ENCODE measurements at places on chromosomes 16 and 17.

DNA sequence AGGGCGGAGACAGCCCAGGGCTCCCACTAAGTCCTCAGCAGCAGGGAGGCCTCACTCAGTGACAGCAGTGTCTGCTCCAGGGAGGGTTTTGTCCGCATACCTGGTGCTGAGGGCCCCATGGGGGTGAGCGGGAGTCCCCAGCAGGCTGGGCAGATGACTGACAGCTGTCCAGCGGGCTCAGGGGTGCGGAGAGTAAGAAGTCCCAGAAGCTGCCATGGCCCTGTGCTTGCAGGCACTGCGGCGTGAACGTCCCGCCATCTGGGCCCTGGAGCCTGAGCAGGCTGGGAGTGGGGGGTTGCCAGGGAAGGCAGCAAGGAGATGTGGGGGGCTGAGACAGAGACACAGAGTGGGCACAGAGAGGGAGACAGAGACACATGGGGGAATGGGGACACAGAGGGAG, 20.1 kb downstream of the CACNA1G start:
- DNase-seq = no peak

DNA sequence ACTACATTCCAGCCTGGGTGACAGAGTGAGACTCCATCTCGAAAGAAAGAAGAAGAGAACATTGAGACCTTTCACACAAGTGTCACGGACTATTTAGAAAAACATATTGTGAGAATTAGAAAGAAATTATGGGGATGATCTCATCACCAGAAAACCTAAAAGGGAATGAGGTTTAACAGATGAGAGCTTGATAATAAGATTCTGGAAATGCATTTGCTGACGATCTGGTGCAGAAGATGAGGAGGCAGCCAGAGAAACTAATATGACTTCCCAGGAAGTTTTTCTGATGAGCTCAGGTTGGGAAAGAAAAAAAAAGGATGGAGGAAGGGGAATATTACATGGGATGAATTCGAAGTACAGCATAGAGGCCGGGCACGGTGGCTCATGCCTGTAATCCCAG, 10.8 kb upstream of the APOH start:
- DNase-seq = no peak

DNA sequence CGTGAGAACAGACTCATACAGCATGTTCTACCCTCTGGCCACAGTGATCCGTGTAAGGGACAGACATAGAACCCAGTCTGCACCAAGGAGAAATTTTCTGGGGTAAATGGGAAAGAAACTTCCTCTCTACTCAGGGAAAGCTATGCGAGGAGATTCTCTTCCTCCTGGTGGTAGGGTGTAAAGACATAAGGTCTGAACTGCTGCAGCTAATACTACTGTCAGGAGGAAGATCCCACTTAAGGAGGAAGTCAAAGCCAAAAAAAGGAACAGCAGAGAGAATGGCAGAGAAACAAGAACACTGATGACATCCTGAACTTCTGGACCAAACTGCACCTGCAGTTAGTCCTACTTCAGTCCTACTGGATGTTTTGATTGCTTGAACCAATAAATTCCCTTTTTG, 7.1 kb upstream of the TM4SF5 start:
- DNase-seq = no peak

- no peak for DNase-seq
Measured at GRCh38 chr17:50049636-50050035, 6.3 kb upstream of the ITGA3 start.

DNA sequence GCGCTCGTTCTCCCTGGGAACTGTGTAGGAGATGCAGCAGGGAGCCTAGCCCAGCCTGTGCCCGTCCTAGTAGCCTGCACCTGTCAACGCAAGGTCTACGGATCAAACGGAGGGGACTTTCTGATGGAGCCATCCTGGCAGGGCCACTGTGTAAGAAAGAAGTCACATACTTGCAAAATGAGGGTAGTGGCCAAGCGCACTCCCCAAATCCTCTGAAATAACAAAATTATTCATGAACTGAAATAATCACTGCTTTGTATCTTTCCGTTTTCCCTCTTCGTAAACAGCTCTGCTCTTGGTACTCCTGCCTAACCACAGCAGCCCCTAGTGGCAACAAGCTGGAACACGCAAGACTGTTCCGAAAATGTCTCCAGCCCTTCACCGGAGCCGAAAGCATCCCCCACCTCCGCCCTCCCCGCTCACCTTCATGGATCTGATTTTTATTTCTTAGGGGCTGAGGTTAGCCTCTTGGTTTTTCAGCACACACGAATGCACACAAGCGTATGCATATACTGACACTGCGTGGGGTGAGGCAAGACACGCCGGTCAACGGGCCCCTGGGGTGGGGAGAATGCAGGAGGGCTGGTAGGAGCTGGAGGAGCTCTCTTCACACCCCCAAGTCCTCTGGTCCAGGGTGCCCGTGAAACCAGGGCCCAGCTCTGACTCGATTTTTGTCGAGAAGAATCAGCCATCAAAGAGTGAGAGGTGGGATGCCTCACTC, 100.8 kb downstream of the ABCC12 start:
- DNase-seq = peak; percentile 60

- DNase-seq = no peak
Measured at GRCh38 chr17:37365589-37365988, 10.2 kb upstream of the C17orf78 start.

DNA sequence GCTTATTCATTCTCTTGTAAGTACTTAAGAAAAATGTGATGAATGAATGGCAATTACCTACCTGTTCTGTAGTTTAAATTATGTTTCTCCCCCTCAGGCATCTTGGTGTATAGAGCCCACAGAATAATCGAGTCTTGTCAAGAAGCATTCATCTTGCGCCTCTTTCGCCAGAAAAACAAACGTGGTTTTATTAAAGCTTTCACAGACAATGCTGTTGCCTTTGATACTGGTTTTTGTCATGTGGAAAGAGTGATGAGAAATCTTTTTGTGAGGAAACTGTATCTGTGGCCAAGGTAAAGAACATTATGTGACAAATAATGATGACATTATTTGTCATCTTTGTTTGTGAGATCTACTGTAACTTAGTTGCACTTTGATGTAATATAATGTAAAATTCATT, 6.5 kb downstream of the ERCC4 start:
- DNase-seq = no peak

DNA sequence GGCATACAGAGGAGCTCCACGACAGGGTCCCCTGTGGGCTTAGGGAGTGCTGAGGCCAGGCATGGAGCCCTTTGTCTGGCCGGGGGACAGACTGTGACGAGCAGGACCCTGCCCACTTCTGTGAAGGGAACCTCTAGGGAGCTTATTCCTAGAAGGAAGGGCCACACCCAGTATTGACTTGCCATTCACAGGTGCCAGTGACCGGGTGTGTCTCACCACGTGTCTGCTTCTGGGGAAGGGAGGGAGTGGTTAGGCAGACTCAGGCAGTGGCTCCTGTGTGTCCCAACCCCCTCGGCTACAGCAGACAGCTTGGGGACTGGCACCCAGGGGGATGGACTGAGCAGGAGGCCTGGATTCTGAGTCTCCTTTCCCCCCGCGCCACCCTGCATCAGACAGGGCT, 57.2 kb downstream of the SOCS1 start:
- no peak for DNase-seq

- no peak for DNase-seq
Measured at GRCh38 chr16:88385112-88385594, 2.4 kb downstream of the ZNF469 start.

DNA sequence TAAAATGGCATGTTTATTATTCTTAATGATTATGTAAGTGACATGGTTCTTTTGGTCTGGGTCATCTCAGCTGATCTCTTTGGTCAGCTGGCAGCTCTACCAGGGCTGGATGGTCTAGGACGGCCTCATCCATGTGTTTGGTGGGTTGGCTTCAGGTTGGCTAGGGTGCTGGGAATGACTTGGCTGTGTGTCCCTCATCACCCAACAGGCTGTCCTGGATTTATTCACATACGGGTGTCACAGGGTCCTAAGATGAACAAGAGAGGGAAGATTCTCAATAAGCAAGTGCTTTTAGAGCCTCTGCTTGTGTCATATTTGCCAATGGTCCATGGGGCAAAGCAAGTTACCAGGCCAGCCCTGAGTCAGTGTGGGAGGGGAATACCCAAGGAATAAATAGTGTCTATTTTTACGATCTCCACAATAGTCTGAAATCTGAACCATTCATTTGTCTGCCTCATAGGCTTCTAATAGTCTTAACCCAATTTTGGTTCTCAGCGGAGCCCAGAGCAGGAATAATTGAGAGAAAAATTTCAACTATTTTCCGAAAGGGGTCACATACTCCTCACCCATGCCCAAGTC, 157.5 kb downstream of the HS3ST2 start:
- DNase-seq = no peak

- DNase-seq = no peak
Measured at GRCh38 chr16:2515180-2515851, 1.6 kb downstream of the ATP6V0C start.

DNA sequence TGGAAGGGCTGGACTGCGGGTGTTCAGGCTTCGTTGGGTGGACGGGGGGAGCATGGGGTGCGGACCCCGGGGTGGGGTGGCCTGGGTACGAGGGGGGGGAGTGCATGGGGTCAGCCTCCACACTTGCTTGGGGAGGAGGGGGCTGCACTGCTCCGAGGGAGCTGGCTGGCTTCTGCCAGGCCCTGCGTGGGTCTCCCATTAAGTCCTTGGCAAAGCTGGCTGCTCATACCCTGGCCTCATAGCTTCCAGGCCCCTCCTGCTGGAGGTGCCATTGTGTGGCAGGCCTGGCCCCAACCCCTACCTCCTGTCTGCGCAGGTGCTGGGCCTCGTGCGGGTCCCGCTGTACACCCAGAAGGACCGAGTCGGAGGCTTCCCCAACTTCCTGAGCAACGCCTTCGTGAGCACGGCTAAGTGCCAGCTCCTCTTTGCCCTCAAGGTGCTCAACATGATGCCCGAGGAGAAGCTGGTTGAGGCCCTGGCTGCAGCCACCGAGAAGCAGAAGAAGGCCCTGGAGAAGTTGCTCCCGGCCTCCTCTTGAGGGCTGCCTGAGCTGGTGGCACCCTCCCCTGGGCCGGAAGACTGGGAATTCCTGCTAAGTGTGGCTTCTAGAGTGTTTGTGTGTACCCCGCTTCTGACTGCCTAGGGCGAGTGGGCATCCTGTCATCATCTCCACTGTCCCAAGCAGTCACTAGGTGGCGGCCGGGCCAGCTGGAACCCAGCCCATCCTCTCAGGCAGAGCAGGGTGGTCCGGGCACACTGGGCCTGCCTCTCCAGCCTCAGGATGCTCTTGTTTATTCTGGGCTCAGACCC, 1.5 kb downstream of the NUDT16L1 start:
- no peak for DNase-seq

- no peak for DNase-seq
Measured at GRCh38 chr17:79528592-79529125, 82.2 kb downstream of the RBFOX3 start.

DNA sequence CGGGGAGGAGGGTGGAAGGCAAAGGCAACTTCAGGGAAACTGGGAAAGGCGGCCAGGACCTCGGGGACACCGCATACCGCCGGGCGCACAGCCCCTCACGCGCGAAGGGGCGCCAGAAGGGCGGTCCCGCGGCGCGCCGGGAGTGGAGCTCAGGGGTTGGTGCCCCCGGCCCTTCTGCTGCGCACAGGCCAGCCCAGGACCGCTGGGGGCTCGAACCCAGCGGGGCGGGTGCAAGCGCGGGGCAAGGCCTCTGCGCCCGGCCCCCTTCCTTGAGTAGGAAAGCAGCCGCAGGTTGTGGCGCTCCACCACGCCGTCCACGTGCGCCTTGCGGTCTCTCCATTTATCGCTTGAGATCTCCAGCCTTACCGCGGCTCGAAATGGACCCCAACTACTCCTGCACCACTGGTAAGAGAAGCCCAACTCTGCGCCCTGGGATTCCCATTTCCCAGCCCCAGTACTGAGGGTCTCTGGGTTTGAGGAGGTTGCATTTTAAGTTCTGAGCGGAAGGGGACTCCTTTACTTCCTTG, 3.0 kb upstream of the MT1A start:
- DNase-seq = no peak

DNA sequence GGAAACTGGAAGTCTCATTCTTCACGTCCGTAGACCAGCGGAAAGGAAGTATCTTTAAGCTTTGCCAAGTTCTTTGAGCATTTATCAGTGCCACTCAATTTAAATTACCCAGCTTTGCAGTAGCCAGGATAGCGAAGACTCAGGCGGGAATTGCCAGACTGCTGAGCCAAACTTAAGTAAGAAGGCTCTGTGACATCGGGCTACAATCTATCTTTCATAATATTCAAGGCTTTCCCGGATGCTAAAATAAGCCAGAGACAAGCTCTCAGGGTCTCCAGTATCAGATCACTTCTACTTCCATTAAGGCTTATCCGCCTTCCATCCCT, 436 bp upstream of the BRIP1 start:
- DNase-seq = peak; percentile 76

- DNase-seq = no peak
Measured at GRCh38 chr17:3574231-3574630, 16.6 kb upstream of the TRPV3 start.

DNA sequence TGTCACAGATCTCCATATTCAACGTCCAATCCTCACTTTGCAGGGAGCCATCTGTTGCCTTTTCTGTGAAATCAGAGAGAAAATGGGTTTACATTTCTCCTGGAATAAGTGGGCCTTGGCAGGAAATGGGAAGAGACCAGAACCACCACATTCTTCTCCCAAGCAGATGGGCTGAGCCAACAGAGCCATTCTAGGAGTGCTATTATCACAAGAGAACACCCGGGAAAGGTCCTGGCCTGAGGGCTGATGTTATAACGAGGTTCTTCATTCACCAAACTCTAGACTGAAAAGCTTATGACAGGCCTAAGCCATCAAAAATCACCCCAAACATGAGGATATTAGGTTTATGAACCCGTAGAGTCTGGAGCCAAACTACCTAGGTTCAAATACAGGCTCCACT, 64.7 kb downstream of the TOM1L2 start:
- DNase-seq = no peak

DNA sequence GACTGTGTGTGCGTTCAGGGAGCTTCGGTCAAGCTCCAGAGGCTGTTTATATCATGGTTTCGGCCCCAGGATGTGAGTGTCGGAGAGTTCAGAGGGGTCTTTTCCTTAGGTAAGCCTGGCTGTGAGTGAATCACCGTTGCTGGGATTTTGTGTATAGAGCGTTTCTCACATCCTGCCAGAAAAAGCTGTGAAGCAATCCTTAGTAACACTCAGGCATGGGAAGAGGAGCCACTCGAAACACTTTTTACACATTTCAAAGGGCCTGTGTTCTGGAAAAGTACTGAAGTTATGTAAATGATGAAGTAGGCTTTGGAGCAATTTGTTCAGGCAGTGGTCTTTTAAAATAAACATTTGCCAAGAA, 662 bp downstream of the PGS1 start:
- DNase-seq = no peak

DNA sequence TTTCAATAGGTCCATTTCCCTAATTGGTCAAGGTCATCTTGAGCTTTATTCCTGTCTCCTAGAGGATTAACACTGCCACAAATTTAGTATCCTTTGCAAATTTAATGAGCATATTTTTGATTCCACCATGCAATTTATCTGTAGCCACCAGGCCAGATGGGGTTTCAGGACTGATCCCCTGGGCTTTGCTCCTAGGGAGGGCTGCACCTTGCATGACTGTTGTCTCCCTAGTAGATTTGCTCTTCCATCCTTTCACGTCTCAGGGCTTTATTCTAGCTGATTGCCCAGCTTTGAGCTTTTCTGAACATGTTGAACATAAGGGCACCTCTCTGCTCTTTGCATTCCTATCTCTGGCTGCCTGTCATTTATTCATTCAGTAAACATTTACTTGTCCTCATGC, 7.7 kb upstream of the KCNH6 start:
- no peak for DNase-seq

Measured in right kidney (tissue), 9 donors.